ENCODE measurements at places on chromosomes 6 and 20. TPM values are rescaled to one million over a fixed set of nuclear protein-coding genes. Genes with fewer than 3 reads are reported as not detected.

DNA sequence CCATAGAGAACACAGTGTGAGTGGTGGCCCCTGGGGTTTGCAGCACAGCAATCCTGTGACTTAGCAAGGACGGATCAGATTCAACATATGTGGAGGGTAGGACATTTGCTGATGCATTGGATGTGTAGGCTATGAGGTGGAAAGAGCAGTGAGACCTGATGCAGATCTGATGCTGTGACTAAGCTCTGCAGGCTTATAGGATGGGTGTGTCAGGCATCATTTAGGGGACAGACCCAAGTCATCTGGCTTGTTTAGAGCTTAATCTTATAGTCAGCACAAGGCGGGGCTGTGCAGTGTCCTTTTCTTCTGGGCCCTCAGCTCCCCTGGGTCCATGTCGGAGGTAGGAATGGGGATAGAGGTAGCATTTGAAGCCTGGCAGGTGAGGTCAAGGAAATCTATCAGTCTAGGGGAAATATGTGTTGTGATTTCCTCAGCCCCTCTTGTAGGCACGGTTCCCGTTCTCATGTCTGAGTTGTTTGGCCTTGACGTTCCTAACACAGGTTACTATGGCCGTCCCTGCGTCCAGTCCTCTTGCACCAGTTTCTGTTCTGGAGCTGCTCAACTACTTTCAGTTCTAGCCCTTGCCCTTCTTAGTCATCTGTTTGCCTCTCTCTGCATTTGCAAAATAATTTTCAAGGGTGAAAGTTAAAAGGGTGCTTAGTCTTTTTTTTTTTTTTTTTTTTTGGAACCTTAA lies 15.6 kb upstream of the MAPRE1 start:
- no peak overlapping the region for H3K27ac ChIP-seq
- no peak overlapping the region for H3K4me3 ChIP-seq
- H3K36me3 ChIP-seq = no peaks in the 10 kb centered on the region
- DNase-seq = no peak

The IL17F gene
- total RNA-seq = not detected

- H3K27ac ChIP-seq = peak overlapping the region; percentile 92
- no peak for DNase-seq
- peak overlapping the region; percentile 21 for H3K4me3 ChIP-seq
- no peaks in the 10 kb centered on the region for H3K27me3 ChIP-seq
These were observed 433 bp downstream of the QRSL1 start for GRCh38 chr6:106629859-106630163.

GRCh38 chr6:56851074-56851473 lies 103.8 kb upstream of the BEND6 start:
- no peaks in the 10 kb centered on the region for H3K36me3 ChIP-seq
- H3K27ac ChIP-seq = peak overlapping the region; percentile 23
- no peak for DNase-seq
- no peak overlapping the region for H3K4me3 ChIP-seq
- H3K27me3 ChIP-seq = no peaks in the 10 kb centered on the region

The PTGIS gene
- 22.3 TPM for total RNA-seq

Data from thyroid gland (tissue), 4 donors.